Kidney (tissue), 22 donors: ENCODE measurements at places on chromosomes 11 and 22. TPM values are rescaled to one million over a fixed set of nuclear protein-coding genes. Genes with fewer than 3 reads are reported as not detected.

Gene MS4A6E
- polyA plus RNA-seq = not detected

Gene OR8K3
- not detected for polyA plus RNA-seq

Gene ANO5
- polyA plus RNA-seq = 3.5 TPM

Gene OR5A1
- polyA plus RNA-seq = not detected

Gene SLC22A8
- 447 TPM for polyA plus RNA-seq

Gene FAM227A
- 0.80 TPM for polyA plus RNA-seq

Gene BACE1
- 11.7 TPM for polyA plus RNA-seq

Gene NCR3LG1
- polyA plus RNA-seq = 0.71 TPM

GRCh38 chr22:17997456-17997855 is 26.9 kb downstream of the MICAL3 start:
- H3K27me3 ChIP-seq = no peaks in the 10 kb centered on the region
- no peak overlapping the region for H3K4me3 ChIP-seq
- no peak for DNase-seq
- H3K36me3 ChIP-seq = no peaks in the 10 kb centered on the region
- H3K27ac ChIP-seq = no peak overlapping the region

- H3K4me1 ChIP-seq = no peaks in the 10 kb centered on the region
- no peak overlapping the region for H3K4me3 ChIP-seq
- H3K27me3 ChIP-seq = no peaks in the 10 kb centered on the region
- H3K27ac ChIP-seq = no peak overlapping the region
Observed at GRCh38 chr11:60111793-60112192, 23.3 kb downstream of the MS4A2 start.

GRCh38 chr11:96205460-96205809 is 137.6 kb downstream of the MAML2 start:
- no peak for DNase-seq
- no peak overlapping the region for H3K27ac ChIP-seq
- peaks cover 3% of the 10 kb centered on the region for H3K4me1 ChIP-seq

GRCh38 chr22:38919631-38920190 is 37.7 kb upstream of the APOBEC3A start:
- DNase-seq = no peak
- no peak overlapping the region for H3K27ac ChIP-seq
- H3K36me3 ChIP-seq = no peaks in the 10 kb centered on the region
- no peaks in the 10 kb centered on the region for H3K4me1 ChIP-seq

GRCh38 chr11:112829971-112830654 is 131.1 kb upstream of the NCAM1 start:
- H3K4me3 ChIP-seq = no peak overlapping the region
- H3K27me3 ChIP-seq = no peaks in the 10 kb centered on the region
- H3K36me3 ChIP-seq = no peaks in the 10 kb centered on the region
- no peaks in the 10 kb centered on the region for H3K4me1 ChIP-seq
- DNase-seq = no peak

DNA sequence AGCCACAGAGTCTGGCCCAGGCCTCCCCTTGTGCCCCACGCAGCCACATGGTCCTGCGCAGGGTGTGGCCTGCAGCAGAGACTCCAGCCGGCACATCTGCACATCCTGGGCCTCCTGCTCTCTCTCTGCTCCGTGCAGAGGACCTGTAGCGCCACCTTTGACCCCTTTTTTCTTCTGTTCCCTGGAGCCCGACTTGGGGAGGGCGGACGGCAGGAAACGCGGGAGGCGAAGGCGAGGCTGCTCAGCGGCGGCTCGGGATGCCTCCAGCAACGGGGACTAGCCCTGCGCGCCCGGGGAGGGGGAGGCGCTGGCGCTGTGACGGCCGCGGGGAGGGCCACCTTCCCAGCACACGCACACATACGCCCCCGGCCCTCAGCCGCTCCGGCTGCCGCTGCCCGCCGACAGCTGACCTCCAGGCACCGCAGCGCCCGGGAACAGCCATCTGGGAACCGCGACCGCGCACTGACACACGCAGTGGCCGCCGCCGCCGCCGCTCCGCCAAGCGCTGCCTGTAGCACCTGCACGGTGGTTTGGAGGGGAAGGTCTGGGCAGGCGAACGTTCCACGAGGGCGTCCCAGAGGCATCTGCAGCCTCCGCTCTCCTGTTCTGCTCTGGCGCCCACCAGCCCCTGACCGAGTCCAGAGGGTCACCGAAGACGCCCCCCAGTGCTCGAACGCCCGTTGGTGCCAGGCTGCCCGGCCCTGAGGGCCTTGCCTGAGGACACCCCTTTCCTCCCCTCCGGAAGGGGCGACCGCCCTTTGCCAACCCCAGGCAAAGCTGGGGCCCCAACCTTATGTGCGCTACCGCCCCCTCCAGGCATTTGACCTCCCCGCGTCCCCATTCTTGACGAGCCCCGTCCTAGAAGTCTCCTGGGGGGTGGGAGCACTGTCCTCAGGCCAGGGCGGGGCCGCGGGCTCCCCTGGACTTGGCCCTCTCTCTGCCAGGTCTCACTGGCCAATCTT is 16.9 kb upstream of the C22orf42 start:
- H3K27me3 ChIP-seq = peaks cover 7% of the 10 kb centered on the region
- H3K4me1 ChIP-seq = no peaks in the 10 kb centered on the region
- DNase-seq = peak; percentile 43
- no peak overlapping the region for H3K4me3 ChIP-seq
- no peaks in the 10 kb centered on the region for H3K36me3 ChIP-seq
- no peak overlapping the region for H3K27ac ChIP-seq

DNA sequence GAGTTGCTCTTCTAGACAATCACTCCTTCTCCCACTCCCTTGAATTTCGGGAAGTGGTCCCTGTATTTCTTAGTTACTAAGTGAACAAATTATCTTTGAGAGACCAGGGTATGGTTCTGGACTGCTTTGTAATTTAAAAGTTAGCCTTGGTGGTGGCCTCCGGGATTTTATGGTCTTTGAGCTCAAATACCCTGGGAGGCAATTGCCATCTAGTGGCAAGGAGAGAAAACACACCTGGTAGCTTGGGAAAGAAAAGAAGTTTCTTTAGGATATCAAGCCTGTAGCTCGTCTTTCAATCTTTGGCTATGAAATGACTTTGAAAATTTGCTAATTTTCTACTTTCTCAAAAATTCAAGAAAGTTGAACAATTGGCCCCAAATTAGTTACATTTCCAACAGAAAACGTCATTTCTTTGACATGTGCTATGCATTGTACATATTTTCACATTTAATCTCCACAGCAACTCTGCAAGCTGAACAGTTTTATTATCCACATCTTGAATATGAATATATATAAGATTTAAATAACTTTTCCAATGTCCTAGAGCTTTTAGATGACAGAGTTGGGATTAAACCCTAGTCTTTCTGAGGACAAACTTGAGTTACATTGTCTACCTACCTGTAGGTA is 39.1 kb downstream of the MMP27 start:
- H3K4me3 ChIP-seq = no peak overlapping the region
- no peaks in the 10 kb centered on the region for H3K36me3 ChIP-seq
- no peak overlapping the region for H3K27ac ChIP-seq
- H3K4me1 ChIP-seq = no peaks in the 10 kb centered on the region
- H3K27me3 ChIP-seq = no peaks in the 10 kb centered on the region

DNA sequence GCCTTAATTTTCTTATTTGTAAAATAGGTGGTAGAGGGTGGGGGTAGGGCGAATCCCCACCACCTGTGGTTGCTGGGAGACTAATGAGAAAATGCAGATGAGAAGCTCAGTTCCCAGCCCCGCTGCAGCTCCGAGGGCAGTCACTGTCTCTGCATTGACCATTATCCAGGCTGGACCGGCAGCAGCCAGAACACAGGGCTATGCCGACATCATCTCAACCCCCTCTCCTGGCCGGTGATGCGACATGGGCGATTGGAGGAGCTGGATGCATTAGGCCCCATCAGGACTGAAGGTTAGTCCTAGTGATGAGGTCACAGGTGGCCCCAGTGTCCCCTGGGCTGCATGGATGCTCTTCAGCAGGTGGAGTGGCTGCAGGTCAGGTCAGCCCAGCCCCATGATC is 412.4 kb downstream of the CTTN start:
- H3K4me1 ChIP-seq = no peaks in the 10 kb centered on the region
- H3K27ac ChIP-seq = no peak overlapping the region
- no peaks in the 10 kb centered on the region for H3K36me3 ChIP-seq

- no peak overlapping the region for H3K4me3 ChIP-seq
- no peak for DNase-seq
- peaks cover 20% of the 10 kb centered on the region for H3K4me1 ChIP-seq
- H3K27me3 ChIP-seq = no peaks in the 10 kb centered on the region
- H3K36me3 ChIP-seq = no peaks in the 10 kb centered on the region
Observed at GRCh38 chr11:67054346-67054835, 2.3 kb upstream of the RHOD start.

DNA sequence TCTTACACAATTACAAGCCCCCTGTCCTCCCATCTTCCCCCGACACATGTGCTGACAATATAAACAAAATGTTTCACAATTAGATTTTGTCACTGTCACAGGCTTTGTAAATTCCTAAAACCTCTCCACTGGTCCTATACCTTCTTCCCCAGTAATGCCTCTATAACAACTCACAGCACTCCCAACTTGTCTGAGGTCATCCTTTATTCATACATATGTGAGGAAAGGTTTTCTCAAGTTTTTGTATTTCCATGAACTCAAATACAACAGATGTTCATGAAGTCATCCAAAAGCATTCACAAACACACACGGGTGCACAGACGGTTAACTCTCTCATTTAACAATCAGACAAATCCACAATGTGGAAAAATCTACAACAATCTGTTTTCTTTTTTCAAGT is 1.9 kb downstream of the OR52H1 start:
- no peaks in the 10 kb centered on the region for H3K36me3 ChIP-seq
- H3K27me3 ChIP-seq = no peaks in the 10 kb centered on the region
- no peaks in the 10 kb centered on the region for H3K4me1 ChIP-seq
- H3K27ac ChIP-seq = no peak overlapping the region
- H3K4me3 ChIP-seq = no peak overlapping the region
- DNase-seq = no peak

- H3K36me3 ChIP-seq = no peaks in the 10 kb centered on the region
- H3K27ac ChIP-seq = no peak overlapping the region
- H3K4me1 ChIP-seq = peaks cover 9% of the 10 kb centered on the region
- no peaks in the 10 kb centered on the region for H3K27me3 ChIP-seq
Observed at GRCh38 chr11:43688394-43688793, 7.9 kb downstream of the HSD17B12 start.

DNA sequence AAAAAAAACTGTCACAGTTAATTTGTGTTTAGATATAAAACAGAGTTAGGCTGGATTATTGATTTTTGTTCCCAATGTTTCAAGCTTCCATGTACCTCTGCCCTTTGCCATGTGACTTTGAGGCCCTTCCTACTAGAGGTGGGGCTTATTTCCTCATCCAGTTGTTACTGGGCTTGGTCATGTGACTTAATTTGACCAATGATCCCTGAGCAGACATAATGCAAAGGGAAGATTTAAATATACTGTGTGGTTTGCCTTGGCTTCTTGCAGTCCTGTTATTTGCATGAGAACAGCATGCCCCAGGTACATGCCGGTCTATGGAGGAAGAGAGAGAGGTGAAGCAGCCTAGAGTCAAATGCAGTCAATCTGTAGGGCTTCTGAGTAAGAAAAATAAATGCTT is 347.0 kb downstream of the MIAT start:
- no peak overlapping the region for H3K27ac ChIP-seq
- no peaks in the 10 kb centered on the region for H3K36me3 ChIP-seq
- H3K27me3 ChIP-seq = no peaks in the 10 kb centered on the region
- no peak overlapping the region for H3K4me3 ChIP-seq
- no peak for DNase-seq

GRCh38 chr11:82004537-82005213 is 729.0 kb downstream of the FAM181B start:
- no peaks in the 10 kb centered on the region for H3K27me3 ChIP-seq
- H3K36me3 ChIP-seq = no peaks in the 10 kb centered on the region
- H3K4me3 ChIP-seq = no peak overlapping the region
- no peaks in the 10 kb centered on the region for H3K4me1 ChIP-seq
- no peak for DNase-seq

DNA sequence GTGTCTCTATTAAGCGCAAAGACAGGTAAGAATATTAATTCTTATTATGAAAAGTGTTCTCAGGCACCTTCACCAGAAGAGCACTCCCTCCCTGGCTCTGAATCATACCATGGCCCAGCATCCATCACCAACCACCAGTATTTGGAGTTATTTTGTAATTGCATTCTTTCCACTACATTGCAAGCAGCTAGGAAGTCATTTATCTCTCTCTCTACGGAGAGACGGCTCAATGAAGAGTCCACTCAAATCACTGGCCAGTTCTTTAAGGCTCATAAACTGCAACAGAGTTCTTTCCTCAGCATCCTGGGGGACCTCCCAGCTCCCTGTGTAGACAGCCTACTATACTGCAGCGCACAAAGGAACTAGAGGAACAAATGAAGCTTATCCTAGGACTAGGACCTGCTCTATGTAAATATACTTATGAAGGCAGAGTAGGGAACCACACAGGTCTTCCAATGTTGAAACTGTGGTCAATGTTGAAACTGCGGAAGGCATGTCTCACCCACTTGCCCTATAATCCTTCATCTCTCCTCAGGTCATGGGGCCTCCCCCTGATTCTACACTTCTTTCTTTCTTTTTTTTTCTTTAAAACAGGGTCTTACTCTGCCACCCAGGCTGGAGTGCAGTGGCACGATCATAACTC is 63.4 kb downstream of the AAMDC start:
- H3K27ac ChIP-seq = no peak overlapping the region
- H3K4me1 ChIP-seq = no peaks in the 10 kb centered on the region
- DNase-seq = no peak

- no peak overlapping the region for H3K27ac ChIP-seq
- peaks cover 7% of the 10 kb centered on the region for H3K4me1 ChIP-seq
- H3K4me3 ChIP-seq = peak overlapping the region; percentile 74
- H3K36me3 ChIP-seq = no peaks in the 10 kb centered on the region
- no peaks in the 10 kb centered on the region for H3K27me3 ChIP-seq
Observed at GRCh38 chr11:95229199-95229992, 1.6 kb downstream of the SESN3 start.

DNA sequence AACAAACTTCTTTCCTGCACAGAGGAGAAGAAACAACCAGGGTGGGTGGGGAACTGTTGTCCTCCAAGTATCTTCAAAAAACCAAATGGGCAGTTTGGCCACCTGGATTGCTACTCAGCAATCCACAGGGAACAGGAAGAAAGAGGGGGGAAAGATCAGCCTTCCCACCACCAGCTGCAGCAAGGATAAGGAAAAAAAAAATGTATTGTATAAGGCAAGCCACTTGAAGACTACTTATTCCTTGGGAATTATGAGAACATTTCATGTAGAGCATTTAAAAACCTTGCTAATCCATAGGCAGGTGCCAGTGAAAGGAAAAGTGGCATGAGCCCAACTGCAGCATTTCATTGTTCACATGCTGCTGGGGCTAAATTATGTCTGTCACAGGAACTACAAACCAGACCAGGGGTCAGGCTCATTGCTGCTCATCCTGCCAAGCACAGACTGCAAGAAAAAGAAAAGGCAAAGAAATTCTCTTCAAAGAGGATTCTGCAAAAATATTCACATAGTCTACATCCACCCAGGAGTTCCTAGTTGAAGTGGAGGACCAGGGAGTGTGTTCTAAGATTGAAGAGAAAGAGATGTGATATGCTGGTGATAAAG is 2.2 kb downstream of the RAB30 start:
- H3K27me3 ChIP-seq = no peaks in the 10 kb centered on the region
- no peaks in the 10 kb centered on the region for H3K36me3 ChIP-seq
- H3K27ac ChIP-seq = no peak overlapping the region
- no peak overlapping the region for H3K4me3 ChIP-seq
- DNase-seq = no peak
- H3K4me1 ChIP-seq = no peaks in the 10 kb centered on the region
